Stimulated activated CD4-positive, alpha-beta T cell treated with anti-CD3 and anti-CD28 coated beads, Interleukin-4, amount 100 ng/mL, for 48 hours (primary cell): ENCODE measurements at places on chromosomes 12 and 14.

GRCh38 chr12:3744229-3744901, 8.5 kb downstream of the CRACR2A start:
- DNase-seq: no peak

- DNase-seq: no peak
These were observed 18.8 kb upstream of the KLRF1 start for GRCh38 chr12:9808504-9808903.

DNA sequence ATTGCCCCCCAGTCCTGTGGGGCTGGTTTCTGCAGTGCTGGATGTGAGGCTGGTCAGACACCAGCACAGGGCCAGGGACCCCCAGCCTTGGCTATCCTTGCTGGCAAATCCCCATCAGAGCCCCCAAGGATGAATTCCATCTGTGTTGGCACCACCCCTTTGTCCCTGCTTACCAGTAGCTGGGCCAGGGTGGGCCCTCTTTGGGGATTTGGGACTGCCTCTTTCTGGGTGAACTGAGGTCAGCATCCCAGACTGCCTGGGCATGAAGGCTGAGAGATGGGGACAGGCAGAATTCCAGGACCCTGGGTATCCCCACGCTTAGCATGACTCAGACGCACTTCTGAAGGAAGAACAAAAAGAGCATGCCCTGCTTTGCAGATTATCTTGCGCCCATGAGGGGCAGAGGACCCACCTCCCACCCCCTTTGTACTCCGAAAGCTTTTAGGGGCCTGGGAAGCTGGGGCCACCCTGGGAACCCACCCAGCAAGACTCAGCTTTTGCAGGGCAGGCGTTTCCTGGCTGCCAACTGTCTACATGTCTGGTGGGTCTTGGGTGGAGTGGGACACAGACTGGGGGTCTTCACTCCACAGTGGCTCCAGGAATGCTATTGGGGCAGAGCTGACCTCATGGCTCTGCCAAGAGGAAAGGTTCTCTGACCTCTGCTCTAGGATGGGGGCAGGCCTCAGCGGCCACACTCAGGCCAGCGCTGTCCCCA, 26.8 kb downstream of the RFLNA start:
- no peak for DNase-seq

- no peak for DNase-seq
These were observed 56.0 kb upstream of the RFLNA start for GRCh38 chr12:124238886-124239285.

DNA sequence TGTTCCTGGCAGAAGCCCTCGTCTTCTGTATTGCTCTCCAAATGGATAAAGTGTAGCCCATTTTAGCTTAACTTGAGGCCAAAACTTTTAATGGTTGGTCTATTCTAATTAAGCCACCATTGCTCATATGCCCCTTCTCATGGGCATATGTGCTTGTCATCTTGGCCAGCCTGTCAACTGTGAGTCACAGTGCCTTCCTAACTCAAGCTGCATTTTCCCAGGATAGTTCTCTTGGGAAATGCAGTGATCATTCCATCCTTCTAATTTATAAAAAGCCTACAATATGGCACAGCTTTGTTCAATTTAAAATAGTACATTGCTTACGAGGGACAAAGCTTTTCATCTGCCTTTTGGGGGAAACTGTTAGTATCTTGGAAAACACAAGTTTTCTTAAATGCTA, 6.6 kb downstream of the PTHLH start:
- DNase-seq: no peak

GRCh38 chr14:20746566-20746965, 879 bp downstream of the EDDM3A start:
- DNase-seq: no peak

DNA sequence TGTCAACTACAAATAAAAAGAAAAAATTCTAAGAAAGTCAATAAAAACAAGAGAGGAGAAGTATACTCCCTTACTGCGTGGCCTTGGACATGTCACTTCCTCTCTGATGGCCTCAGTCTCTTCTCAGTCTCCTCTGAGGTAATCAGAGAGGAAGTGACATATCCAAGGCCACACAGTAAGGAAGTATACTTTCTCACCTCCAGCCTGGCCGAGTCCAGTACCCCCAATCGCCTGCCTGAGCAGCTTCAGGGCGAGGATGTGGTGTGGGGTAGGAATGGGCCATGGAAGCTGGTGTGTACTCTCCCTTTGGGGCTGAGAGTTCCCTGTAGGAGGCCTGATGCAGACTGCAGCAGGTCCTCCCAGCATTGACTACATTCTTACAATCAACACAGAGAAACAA, 15.8 kb downstream of the VDR start:
- DNase-seq: no peak

- no peak for DNase-seq
These were observed 700.6 kb downstream of the DIO2 start for GRCh38 chr14:79510659-79511058.

- DNase-seq: no peak
These were observed 3.6 kb downstream of the CMKLR1 start for GRCh38 chr12:108335349-108336119.

DNA sequence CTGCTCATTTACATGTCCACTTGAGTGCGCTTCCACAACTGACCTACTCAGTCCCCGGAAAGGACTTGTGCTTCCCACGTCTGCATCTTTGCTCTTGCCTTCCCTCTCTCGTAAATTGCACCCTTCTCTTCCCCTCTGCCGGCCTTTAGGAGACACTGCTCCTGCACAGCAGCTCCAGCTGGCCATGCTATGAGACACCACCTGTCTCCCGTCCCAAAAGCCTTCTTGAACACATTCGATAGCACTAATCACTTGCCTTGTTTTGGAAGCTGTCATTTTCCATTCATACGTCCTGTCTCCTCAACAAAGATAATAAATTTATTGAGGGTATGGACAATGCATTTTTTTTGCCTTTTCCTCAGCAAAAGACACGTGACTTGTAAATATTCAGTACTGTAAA, 15.7 kb upstream of the KCNA1 start:
- no peak for DNase-seq

DNA sequence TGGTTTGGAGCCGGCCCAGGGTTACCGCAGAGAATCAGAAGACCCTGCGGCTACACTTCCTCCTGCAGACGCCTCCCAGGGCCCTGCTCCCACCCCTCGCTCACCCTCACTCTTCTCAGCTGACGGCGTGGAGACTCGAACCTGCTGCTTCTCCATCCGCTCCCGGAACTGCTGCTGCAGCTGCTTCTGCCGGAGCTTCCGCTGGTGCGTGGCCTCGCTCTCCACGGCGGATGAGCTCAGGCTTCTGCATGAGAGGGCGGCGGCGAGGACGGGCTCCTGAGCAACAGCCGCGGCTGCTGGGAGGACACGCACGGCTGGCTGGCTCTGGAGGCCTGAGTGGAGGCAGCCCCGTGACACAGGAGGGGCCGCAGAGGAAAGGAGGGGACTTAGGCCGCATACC, 33.3 kb downstream of the RAD52 start:
- no peak for DNase-seq

DNA sequence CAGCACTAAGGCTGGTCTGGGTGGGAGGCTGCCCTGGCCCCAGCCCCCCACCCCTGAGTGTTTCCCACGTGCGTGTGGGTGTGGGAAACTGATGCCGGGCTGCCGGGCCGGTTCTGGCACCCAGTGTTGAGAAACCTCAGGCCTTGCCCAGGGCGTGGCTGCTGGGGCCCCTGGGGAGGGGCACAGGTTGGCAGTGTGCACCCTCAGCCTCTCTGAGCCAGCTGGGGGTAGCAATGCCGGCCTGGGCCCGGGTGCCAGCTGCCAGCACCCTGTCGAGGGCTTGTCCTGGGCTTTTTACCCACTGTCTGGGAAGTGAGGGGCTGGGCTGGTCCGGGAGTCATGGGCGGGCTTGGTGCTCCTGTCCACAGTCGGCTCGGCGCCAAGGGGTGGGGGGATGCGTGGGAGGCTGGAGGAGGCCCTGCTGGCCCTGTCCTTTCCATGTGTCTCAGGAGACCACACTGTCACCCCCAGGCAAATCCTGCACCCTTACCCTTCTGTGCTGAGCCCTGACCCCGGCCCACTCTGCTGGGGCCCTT, 15.7 kb downstream of the ASPG start:
- no peak for DNase-seq

- no peak for DNase-seq
These were observed 6.6 kb upstream of the SNRPF start for GRCh38 chr12:95852133-95852532.

DNA sequence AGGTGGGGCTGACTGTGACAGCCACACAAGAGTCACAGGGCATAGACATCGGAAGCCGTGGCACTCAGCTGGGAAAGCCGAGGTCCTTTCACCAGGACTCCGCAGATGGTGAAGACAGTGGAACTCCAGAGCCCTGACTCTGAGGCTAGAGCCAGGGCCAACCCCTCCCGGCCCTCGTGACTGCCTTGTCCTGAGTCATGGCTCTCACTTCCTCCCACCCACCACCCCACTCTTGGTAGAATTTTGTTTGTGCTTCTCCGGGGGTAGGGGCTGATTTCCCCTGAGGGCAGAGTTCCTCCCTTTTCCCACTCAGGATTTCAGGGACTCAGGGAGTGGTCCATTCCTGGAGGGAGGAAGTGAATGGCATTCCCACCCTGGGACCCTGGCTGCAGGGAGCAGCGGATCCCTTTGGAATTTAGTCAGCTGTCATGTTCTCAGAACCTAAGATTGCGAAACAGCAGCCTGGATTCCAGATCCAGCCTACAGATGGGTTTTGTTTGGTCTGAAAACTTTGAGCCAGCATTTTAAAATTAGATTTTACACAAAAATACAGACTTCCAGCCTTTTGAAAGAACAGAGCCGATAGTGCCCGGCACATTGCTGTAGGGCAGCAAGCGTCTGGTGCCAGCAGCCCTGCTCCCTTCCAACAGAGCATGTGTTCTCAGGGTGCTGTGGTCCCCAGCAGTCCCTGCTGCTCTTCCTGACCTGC, 50.7 kb downstream of the TPCN1 start:
- peak; percentile 13 for DNase-seq

DNA sequence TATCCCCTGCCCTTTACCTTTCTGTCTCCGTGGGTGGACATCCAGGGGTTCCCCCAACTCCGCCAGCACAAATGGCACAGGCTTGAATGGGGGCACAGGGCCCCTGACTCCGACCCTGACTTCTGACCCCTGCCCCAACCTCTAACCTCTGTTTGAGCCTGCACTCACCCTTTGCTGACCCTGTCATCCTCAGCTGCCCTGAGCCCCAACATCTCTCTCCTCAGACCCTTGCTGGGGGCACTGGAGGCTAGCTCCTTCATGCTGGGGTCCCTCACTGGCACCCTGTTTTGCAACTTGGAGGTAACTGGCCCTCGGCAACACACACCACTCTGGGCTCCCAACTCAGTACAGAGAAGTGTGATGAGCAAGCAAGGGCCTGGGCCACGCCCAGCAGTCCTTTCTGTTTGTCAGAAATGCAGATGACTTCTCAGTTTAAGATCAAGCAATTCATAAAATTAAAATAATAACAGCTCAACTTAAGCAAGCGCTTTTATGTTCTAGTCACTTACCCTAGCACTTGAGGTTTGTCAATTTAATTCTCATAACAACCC, 2.1 kb downstream of the IFI27 start:
- DNase-seq: no peak

- no peak for DNase-seq
These were observed 21.0 kb upstream of the MYBPC1 start for GRCh38 chr12:101573743-101574142.

- DNase-seq: no peak
These were observed at the start of gene ASCL1 for GRCh38 chr12:102957339-102958050. TSS of gene ASCL1 (plus strand) at chr12:102957674. CDS start at chr12:102958245, 571 bp downstream.

GRCh38 chr12:32343496-32343895, 55.9 kb upstream of the FGD4 start:
- no peak for DNase-seq

DNA sequence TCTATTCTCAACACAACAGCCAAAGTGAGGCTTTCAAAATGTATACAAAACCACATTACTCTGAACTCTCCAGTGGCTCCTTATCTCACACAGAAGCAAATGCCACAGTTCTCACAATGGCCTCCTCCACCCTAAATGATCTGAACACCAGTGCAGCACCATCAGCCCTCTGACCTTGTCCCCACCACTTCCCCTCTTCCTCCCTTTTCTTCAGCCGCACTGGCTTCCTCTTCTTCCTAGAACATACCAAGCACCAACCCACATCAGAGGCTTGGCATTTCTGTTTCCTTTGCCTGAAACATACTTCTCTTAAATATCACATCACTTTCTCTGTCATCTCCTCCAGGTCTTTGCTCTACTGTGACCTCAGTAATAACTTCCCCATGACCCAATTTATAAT, 66.3 kb downstream of the GPR135 start:
- no peak for DNase-seq

DNA sequence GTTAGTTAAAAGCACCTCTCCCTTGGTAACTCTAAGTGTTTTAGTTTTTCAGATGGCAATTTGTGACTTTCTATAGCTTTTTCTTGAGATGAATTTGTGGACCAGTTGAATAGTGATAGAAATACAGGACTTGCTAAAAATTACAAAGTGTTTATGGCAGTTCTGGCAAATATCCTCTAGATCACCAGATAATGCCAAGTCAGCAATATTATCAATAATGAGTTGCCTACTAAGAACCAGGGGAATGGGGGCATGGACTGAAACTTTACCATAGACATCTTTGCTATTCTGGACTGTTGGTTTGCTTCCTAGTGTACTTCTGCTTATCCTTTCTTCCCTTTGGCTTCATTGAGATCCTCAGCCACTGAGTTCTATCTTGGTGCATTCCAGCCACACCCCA, 584.2 kb downstream of the DIO2 start:
- no peak for DNase-seq

GRCh38 chr12:92528097-92528496, 174.7 kb upstream of the PLEKHG7 start:
- DNase-seq: no peak

DNA sequence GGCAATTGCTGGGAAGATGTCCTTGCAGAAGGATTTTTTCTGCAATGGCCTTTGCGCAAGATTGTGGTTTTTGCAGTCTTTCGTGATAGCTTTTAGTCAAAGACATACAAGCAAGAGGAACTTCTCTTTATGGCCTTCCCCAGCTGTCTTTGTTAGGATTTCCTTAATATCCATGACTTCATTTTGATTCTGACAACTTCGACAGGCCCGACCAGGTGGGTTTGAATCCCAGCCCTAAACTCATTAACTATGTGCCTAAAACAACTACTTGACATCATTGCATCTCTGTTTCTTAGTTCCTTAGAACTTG, 13.3 kb upstream of the VRK1 start:
- DNase-seq: no peak

DNA sequence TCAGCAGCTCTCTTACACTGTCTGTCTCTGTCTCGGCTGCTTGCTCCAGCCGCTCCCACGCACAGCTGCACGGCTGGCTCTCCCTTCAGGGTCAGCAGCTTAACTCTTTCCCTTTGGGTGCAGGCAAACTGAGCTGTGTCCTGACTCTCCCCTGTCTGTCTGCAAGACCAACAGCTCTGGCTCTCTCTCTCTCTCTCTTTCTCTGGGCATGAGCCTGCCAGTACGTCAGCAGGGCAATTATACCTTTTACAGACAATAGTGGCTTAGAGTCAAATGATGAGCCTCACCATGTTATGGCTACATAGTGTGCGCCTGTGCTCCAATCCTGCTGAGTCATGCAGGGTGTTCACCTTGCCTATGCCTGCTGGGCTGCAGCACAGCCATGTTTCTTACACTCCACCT, 120.5 kb upstream of the DDHD1 start:
- DNase-seq: no peak

DNA sequence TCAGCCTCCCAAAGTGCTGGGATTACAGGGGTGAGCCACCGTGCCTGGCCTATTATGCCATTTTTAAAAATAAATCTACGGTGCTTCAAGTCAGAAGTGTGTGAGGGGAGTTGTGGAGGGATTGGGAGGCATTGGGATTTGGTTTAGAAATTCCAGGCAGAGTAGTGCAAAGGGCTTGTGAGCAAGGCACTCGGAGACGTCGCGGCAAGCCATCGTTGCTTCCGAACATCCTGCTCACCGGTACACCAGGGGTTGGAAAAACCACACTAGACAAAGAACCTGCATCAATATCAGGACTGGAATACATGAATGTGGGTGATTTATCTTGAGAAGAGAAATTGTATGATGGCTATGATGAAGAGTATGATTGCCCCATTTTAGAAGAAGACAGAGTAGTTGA, 227.0 kb downstream of the ALG10 start:
- DNase-seq: no peak
